ENCODE measurements at places on chromosomes 3 and 15.

DNA sequence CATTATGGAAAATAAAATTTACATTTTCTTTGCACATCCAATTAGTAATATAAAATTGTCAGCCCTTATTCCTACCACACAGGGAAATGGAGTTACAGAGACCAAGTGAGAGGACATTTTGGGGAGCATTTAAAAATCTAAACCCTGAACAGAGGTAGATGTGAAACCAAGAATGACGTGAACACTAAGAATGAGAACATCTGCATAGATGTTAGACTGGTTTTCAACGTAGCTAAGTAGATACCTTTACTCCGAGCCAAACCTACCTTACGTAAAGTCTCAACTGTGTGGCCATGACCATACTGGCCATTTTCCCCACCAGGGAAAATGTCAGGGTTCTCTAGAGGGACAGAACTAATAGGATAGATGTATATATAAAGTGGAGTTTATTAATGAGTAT lies 51.4 kb upstream of the THBS1 start:
- DNase-seq = no peak

DNA sequence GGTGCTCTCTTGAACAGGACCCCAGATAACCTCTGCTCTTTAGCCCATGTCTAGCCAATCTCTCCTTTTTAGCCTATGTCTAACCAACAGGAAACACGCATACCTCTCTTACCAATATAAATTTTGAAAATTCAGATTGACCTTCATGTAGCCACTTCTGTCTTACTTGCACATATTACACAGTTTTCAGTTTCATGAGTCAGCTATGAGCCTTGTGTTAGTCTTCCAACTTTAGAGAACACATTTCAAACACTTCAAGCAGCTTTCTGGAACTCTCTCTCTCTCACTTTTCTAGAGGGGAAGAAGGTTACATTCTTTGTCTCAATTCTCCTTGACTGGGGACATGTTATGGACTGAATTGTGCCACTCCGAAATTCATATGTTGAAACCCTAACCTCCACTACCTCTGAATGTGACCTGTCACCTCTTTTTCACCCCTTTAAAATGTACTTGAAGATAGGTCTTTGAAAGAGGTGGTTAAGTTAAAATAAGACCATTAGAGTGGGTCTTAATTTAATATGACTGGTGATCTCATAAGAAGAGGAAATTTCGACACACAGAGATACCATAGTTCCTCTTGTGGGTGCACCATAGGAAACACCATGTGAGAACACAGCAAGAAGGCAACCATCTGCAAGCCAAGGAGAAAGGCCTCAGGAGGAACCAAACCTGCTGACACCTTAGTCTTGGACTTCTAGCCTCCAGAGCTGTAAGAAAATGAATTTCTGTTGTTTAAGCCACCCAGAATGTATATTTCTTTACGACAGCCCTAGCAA lies 480.3 kb upstream of the ALCAM start:
- peak; percentile 29 for DNase-seq

DNA sequence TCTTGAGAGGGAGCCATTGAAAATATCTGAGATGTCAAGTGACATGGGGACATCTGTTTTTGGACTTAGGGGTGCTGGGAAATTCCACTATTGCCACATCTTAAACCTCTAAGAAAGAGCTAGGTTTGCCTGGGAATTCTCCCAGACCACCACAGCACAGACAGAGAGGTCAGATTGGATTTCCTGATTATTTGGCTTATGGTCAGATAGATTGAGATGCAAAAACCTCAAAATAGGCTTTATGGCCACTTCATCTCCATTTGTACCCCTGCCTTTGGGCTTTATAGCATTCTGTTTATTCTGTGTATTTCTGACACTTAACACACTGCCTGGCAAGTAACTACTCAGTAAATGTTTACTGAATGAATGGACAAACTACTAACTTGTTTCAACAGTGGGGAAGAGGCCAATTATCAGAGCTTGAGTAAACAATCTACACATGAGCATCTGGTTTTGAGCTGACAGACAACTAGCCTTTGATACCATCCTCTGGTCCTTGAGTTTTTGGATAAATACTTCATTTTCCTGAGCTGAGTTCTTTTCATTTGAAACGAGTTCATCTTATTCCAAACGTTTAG lies 81.8 kb downstream of the TP63 start:
- no peak for DNase-seq

DNA sequence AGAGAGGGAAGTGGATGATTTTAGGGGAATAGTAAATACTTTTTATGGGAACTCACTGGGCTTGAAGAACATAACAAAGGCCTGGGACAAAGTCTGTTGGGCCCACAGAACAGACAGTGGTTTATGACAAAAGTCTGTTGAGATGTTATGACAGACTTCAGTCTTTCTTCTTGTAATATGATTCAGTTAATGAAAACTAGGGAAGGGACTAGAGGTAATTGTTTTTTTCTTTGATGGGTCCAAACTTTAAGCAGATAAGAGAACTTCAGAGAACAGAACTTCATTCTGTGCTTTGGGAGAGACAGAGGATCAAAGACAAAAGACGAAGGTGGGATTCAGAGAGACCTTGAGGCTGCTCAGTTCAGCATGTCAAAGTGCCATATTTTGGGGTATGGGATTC lies 9.3 kb downstream of the CRYBG3 start:
- no peak for DNase-seq

- no peak for DNase-seq
Observed at GRCh38 chr3:126961791-126962461, 21.0 kb upstream of the PLXNA1 start.

- DNase-seq = no peak
Observed at GRCh38 chr15:67093504-67093862, 28.1 kb downstream of the SMAD3 start.

DNA sequence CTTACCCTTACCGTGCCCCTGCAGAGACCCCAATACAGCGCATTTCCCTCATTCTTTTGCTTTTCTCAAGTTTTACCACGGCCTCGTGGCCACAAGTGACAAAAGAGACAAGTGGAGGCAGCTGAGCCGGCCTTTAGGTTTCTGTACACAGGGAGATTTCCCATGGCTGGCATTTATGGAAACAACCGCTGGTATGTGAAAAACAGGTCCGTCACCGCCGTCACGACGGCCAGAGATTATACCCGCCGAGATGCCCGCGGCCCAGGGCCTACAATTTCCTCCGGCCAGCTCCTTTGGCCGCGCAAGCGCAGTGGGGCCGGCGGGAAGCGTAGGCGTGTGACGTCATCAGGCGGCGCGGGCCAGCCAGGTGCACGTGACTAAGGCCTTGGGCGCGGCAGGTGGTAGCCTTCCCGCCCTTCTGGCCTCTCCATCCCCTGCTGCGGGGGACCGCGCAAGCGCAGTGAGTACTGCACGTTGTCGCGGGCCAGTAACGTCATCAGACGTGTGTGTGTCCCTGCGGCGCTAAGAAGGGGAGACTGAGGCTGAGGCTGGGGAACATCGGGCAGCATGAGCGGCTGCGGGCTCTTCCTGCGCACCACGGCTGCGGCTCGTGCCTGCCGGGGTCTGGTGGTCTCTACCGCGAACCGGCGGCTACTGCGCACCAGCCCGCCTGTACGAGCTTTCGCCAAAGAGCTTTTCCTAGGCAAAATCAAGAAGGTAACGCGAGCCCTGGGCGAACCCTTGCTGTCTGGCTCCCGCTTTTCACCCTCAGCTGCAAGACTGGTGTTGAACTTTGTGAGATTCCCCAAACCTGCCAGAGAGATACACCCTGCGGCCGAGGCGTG lies at the start of gene ACAD9:
Gene ACAD9, plus strand, starts transcription at position 496 of the 845 bp plus-strand sequence. Its CDS starts 72 bp downstream, at position 568.
- DNase-seq = peak; percentile 99
